ENCODE measurements at places on chromosomes 6 and 20.

DNA sequence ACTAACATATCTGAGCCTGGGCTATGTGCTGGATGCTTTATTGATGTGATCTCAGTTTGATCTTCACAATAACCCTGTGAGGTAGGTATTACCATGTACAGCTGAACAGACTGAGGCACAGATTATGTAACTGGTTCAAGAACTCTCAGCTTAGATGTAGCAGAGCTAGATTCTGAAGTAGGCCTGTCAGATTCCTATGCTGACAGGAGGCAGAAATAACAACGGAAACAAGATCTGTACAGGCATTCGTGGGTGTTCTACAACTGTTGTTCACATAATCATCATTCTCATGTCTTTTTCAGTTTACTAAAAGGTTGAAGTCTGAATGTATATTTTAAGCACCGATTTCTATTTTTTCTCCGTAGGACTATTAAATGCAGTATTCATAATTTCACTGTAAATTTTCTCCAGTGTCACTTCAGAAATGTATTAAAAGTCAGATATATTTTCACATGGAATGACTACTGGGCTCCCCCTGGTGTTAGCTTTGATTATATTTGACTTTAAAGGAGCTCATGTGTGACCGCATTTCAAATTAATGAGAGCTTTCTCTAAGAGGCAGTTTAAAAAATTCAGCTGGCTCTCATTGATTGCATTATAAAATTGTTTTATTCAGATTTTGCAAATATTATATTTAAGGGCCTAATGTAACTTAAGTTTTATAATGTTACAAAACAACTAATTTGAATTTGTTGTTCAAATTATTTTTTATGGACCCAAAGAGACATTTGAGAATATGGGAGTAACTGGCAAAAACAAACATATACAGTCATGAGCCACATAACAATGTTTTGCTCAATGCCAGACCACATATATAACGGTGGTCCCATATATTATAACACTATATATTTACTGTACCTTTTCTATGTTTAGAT is 36.4 kb upstream of the SLC17A4 start:
- DNase-seq, result no peak

- no peak for DNase-seq
Measured at GRCh38 chr20:61417221-61417941, 165.3 kb downstream of the CDH4 start.

DNA sequence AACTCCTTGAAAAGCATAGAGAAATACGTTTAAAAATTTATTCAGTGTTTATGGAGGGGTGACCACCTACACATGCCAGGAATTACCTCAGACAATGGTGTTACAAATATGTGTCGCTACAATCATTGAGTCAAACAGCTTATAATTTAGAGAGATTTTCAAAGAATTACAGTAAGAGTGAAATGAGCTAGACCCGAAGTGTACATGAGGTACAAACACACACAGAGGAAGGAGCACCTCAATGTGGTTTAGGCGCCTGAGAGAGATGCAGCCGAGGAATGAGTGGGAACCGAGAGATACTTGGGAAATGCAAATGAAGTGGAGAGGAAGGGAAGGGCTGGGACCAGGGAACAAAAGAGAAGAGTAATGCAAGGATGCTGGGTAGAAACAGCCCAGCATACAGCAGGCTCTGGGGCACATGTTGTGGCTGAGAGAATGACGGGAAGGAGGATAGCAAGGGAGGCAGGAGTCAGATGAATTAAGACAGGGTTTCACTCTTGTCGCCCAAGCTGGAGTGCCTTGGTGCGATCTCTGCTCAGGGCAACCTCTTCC is 15.5 kb downstream of the EEF1E1 start:
- DNase-seq, result no peak

DNA sequence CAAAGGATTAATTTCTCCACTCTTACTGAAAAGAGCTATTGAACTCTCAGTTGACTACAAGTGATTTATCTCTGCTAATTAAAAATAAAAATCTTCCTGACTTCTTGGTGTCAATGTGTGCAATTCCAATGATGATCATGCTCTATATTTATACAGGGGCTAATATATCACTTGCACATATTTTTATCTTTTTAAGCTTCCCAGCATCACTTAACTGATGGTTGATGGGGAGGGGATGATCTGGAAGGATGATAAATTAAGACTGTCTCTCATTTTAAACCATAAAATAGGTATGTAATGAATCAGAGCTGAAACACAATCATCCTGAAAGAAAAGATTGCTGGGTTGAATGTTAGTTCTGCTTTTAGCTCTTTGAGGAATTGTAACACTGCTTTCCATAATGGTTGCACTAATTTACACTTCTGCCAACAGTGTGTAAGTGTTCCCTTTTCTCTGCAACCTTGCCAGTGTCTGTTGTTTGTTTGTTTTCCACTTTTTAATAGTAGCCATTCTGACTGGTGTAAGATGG is 169.6 kb upstream of the ECI2 start:
- no peak for DNase-seq

GRCh38 chr6:91299544-91300491 is 712.9 kb upstream of the MAP3K7 start:
- no peak for DNase-seq

Measured in activated naive CD4-positive, alpha-beta T cell (primary cell).